Left kidney (tissue), 8 donors: ENCODE measurements at places on chromosomes 16 and 17.
A peak's percentile ranks its signal among the peaks of the same experiment; 100 is the strongest.

DNA sequence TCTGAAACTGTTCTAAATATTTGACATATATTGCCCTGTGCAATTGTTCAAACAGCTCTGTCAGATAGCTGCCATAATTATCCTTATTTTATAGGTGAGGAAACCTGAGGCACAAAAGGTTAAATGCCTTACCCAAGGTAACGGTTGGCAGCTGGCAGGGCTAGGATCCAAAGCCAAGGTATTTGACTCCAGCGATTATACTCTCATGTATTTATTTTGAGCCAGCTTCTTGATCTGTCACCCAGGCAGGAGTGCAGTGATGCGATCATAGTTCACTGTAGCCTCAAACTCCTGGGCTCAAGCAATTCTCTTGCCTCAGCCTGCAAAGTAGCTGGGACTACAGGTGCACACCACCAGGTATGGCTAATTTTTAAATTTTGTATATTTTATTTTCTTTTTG is 7.2 kb downstream of the ENO3 start:
- DNase-seq: no peak

GRCh38 chr17:57004944-57005579 is 27.1 kb downstream of the SCPEP1 start:
- no peak for DNase-seq

DNA sequence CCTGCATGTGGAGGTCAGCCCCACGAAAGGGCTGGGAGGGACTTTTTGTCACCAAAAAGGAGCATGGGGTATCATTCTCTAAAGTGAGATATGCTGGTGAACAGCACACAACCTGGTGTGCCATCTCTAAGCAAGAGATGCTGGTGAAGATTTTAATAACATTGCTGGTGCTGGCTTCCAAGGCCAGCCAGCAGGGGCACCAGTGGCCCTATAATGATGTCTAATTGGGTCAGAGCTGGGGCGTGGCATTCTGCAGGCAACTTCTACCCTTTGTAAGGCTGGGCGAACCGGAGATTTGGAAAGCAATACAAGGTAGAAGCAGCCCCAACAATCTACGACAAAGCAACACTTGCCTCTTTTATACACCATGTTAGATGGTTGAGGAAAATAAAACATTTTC is 16.8 kb downstream of the SDR42E1 start:
- no peak for DNase-seq

DNA sequence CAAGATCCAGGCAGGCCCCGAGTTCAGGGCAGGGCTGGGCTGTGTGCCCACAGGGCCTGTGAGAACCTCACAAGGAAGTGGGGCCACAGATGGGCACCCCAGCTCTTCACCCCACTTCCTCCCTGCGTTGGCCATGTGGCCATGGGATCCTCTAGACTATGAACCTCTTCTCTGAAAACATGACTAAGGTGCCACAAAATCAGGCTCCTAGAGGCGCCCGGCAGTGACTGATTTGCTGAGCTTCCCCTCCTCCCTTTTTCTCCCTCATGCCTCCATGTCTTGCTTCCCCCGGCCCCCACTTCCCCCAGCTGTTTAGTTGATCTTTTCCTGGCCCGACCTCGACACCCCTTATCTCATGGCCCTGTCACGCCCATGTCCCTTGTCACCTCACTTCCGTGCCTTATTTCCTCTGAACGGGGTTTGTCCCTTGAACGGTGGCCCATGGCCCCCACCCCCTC is 87.1 kb downstream of the KCNJ12 start:
- DNase-seq: no peak

DNA sequence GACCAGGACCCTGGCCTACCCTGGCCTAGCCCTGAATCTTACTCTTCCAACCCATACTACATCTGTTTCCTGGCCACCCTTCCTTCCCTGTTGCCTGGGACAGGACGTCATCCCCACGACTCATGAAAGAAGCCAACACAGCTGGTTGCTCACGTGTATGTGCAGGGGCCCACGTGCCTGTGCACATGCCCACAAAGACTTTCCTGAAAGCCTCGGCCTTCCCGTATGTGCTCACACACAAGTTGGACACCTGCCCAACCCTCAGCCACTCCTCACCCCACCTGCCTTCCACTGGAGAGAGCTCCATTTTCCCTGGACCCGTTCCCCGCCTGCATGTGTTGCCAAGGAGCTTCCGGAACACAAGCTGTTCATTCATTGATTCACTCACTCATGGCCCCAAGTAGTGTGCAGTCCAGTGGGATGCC is 7.0 kb downstream of the PLXDC1 start:
- no peak for DNase-seq

DNA sequence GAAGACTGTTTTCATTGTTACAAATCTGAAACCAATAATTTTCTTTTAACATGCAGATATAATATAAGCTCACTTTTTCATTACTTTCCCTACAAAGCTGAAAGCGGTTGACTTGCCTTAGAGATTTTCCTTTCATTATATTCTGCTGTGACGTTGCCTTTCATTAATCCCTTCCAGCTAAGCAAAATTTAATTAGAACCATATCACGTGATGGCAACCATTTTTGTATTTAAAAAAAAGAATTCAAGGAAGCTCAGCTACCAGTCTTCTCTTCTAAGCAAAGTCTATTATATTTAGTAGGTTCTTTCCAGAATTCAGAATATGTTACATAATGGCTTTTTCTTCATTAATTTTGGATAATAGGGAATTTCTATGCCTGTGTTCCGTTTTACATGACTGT is 186.5 kb downstream of the PRKCA start:
- no peak for DNase-seq

DNA sequence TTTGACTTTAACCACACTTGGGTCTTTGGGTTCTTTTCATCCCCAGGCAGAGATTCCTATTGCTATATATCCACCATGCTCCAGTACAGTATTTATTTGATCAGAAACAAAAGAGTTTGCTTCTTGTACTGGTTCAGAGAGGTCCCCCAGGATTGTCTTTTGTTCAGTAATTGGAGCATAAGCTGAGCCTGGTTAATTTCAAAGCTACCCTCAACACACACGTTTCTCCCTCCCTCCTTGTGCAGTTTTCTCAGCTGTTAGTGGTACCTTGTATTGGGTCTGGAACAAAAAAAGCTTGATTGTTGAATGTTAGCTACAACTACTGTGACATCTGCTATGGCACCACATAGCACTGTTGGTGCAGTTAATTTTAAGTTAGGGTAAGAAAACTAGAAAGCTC is 50.0 kb downstream of the NUP93 start:
- no peak for DNase-seq

- no peak for DNase-seq
These were observed 14.0 kb downstream of the MARCHF10 start for GRCh38 chr17:62793919-62794665.

- DNase-seq: no peak
These were observed 234.4 kb downstream of the WWOX start for GRCh38 chr16:78333808-78334207.

GRCh38 chr16:78142788-78143187 is 43.3 kb downstream of the WWOX start:
- DNase-seq: no peak

- DNase-seq: no peak
These were observed 268.5 kb downstream of the GRIN2A start for GRCh38 chr16:9913604-9914326.

GRCh38 chr17:30858556-30859250 is 26.9 kb downstream of the ATAD5 start:
- DNase-seq: no peak

- no peak for DNase-seq
These were observed 279.8 kb upstream of the SALL1 start for GRCh38 chr16:51430716-51431369.

- DNase-seq: no peak
These were observed 152.0 kb downstream of the LGALS9B start for GRCh38 chr17:20315311-20315710.

DNA sequence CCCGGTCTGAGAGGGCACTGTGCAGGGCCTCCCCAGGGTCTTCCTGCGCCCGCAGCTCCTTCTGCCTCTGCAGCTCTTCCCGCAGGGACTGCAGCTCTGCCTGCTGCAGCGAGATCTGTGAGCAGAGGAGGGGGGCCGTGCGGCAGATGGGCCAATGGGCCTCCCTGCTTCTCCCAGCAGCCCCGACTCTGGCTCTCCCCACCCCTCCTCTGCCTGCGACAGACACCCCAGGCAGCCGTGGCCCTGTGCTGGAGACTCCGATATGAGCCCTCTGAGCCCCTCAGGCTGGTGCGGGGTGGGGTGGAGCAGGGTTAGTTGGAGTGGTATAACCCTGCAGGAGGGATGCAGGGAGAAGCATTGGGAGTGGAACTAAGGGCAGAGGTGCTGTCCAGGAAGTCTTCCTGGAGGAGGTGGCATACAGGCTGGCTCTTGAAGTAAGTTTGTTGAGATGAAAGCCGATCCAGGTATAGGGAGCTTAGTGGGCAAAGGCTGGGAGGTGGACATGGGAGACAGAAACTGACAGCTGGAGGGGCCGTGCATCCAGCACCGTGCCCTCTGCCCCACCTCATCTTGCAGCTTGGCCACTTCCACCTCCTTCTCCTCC is 5.0 kb downstream of the THOC6 start:
- DNase-seq: no peak

GRCh38 chr17:6430769-6431168 is 4.2 kb downstream of the AIPL1 start:
- DNase-seq: no peak

DNA sequence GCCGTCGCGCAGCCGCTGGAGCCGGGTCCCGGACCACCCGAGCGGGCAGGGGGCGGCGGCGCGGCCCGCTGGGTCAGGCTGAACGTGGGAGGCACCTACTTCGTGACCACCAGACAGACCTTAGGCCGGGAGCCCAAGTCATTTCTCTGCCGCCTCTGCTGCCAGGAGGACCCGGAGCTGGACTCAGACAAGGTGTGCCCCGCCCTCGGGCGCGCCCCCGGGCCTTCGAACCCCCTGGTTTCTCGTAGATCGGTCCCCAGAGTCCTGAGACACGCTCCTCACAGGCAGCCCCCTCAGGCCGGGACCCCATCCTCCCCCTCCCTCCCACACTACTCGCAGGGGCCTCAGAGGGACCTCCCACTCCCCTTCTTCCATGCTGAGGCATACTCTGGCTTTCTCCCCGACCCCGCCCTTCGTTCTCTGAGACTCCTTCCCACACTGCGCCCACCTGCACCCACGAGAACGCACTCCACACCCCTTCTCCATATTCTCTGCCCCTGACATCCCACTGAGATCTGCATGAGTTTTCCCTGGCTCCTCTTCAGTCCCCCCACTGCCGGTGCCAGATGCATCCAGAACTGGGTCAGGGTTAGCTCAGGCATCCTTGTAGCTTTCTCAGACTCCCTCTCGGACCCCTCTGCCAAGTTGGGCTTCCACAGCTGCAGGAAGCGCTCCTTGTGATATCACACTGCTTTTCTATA is 523 bp downstream of the KCTD2 start:
- no peak for DNase-seq

GRCh38 chr17:42562388-42563142 is 617 bp downstream of the COASY start:
- DNase-seq: no peak

- DNase-seq: no peak
These were observed 118.9 kb upstream of the PIRT start for GRCh38 chr17:10956821-10957220.

GRCh38 chr16:88917146-88917914 is 50.9 kb upstream of the PABPN1L start:
- DNase-seq: peak; percentile 68

- peak; percentile 24 for DNase-seq
These were observed 40.1 kb upstream of the RBBP6 start for GRCh38 chr16:24499193-24499814.

- DNase-seq: no peak
These were observed 2.3 kb downstream of the STX1B start for GRCh38 chr16:31008149-31008548.

DNA sequence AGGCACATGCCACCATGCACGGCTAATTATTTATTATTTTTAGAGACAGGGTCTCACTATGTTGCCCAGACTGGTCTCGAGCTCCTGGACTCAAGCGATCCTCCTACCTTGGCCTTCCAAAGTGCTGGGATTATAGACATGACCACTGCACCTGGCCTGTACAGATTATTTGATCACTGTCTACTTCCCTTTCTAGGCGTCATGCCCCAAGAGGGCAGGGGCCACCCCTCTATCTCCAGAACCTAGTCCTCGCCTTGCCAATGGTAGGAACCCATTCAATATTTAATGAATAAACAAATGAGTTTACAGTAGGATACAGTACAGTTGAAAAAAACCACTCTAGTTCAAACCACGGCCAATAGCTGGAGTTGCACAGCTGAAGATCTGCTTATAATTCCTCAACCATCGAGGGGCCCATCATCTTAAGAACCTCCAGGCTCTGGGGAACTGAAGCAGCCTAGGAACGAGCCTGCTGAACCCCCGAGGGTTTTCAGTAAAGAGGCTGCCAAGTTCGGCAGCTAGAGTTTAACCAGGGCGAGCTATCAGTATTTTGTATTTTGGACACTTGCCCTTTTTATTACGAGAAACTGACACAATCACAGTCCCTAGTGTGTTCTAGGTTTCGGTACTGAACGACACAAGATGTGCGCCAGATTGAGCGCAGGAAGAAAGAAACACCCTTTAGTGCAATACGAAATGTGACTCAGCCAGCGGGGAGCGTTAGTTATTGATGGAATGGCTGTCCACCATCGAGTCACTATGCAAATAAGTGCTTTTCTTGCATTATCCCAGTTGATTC is 14.6 kb downstream of the ADCY9 start:
- DNase-seq: no peak

DNA sequence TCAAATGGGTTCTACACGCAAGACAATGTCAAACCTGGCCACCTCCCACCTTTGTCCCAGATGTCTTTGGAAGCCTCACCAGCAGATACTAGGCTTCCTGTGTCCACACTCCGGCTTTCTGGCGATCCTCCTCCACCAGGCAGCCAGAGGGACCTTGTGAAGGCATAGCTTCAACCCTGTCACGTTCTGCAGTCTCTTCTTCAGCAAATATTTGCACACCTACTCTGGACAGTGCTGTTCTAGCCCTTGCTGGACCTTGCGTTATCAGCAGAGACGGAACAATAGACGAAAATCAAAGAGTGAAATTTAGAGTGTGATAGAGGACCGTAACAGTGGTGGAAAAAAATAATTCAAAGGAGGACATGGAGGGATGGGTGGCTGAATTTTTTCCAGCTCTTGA is 38.5 kb upstream of the KIFC3 start:
- DNase-seq: no peak

GRCh38 chr17:2186937-2187336 is 116.6 kb downstream of the SMG6 start:
- no peak for DNase-seq

- no peak for DNase-seq
These were observed 195.5 kb downstream of the COPRS start for GRCh38 chr17:31663576-31663975.

DNA sequence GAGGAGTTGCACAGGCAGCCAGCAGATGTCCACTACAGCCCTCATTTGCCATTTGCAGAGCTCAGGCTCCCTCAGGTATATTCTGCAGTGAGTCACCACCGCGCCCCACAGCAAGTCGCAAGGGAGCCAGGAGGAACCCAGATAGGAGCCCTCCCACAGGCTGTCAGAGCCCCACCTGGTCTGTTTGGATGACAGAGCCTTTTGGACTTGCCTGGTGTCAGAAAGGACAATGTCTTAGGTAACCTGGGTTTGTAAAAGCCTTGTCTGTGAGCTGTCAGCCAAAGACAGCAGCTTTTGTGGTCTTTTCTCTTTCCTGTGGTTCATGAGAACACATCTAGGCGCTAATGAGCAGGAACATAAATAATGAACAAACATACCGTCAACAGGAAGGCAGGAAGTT is 70.9 kb downstream of the GNAO1 start:
- DNase-seq: no peak

- no peak for DNase-seq
These were observed 29.0 kb downstream of the IL21R start for GRCh38 chr16:27430923-27431484.
